NCI-H748 treated with DMSO at 0.1 percent for 48 hours (cell line): ENCODE measurements at places on chromosomes 5 and 9.

DNA sequence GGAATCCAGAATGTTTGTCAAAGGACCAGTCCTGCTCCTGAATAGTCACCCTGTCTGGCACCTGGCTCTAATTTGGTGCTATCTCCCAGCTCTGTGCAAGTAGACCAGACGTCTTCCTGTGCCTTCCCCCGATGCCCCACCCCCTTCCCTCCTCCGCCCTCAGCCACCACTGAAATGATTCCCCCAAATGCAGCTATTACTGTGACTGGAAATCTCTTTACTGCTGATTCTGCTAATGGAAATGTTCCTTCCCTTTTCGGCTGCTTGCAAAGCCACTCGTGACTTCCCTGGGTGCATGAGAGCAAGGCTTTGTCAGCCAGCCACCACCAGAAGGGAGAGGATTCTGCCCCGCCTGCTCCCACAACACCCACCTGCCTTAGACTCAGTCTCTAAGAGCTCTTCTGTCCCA is 11.4 kb downstream of the ASTN2 start:
- peak; percentile 59 for DNase-seq

DNA sequence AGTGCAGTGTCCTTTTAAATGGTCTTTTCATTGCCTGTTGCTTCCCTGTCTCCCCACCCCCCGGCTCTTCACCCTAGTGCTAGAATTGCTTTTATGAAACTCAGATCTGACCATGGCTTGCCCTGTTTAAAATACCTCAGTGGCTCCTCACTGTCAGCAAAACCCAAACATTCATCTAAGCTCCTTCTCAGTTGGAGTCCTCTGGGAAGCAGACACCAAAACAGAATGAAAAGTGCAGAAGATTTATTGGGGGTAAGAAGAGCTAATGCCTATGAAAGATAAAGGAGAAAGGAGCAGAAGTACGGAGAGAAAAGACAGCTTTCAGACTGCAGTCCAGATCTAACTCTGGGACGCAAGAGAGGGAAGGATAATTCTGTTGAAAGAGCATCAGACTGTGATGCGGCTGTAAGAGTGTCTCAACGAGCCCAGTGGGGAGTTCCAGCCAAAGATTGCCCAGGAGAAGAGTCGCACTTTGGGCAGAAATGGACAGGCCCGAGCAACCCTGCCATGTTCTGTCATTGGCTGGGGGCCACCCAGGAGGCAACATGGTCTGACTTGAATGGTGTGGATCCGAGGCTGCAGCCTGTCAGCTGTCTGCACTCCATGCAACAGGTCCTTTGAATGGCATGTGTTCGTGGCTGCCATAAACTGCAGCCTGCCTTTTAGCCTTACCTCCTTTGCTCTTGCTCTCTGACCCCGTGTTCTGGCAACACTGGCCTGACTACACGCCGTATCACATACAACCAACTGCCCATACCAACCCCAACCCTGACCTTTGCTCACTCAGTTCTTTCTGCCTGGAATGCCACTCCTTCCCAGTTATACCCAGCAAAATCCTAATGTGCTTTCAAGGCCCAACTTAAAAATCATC is 55.9 kb downstream of the IRF1 start:
- DNase-seq: no peak

GRCh38 chr9:75131700-75132099 is 43.4 kb downstream of the OSTF1 start:
- DNase-seq: no peak

DNA sequence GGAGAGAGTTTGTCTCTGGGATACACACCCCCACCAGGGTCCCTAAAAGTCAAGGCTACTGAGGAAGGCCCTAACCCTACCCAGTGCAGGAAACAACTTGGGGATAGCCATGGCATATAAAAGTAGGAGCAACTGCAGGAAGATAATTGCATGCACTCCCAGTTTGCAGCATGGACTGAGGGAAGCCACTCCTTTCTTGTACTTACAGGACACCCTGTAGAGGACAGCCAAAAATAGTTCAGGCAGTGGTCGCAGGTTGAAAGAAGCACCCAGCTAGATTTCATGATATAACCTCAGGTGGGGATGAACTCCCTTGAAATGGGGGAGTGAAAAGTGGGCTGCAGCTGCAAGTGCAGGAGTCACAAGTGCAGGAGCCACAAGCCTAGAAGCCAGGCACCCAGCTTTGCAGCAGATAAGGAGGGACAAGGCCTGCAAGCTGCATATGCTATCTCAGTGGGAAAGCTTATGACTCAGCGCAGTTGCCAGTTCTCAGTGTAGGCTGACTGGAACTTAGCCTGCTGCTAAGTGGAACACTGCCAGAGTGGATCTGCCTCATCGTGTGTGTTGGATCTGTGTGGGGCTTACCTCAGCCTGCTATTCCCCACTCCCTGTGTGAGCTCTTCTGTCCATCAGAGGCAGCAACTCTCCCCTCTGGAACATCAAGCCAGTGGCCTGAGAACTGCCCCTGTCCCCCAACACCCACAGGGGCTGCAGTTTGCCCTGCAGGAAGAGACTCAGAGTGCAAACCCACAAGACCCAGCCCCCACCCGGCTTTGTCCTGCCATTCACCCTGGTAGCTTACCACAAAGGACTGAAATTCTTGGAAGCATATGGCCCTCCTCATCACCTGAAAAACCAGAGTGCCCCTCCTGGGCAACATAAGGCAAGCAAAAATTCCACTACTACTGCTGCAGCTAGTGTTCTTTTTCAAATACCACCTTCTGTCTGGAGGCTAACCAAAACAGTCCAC is 42.7 kb downstream of the CYLC2 start:
- no peak for DNase-seq

GRCh38 chr9:95007226-95007869 is 280.8 kb downstream of the AOPEP start:
- DNase-seq: no peak

DNA sequence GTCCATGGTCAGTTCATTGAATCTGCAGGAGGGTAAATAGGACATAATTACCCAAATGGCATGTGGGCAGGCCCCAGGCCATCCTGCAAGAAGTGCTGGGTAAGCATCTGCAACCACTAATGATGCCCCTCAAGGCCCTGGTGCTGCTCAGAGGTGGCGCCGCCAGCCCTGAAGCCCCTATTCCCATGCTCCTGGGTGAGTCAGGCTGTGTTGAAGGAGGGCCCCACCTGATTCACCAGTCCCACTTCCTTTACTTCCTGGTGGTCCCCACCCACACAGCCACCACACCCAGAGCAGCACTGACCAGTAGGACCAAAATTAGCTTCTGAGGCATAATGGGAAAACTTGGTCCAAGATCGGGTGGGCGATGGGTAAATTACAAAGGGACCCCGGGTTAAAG is 120.4 kb upstream of the SPRY4 start:
- DNase-seq: no peak

GRCh38 chr5:56161927-56162326 is 71.2 kb downstream of the ANKRD55 start:
- no peak for DNase-seq

- DNase-seq: no peak
These were observed 2051.0 kb downstream of the EFNA5 start for GRCh38 chr5:105619725-105620124.

DNA sequence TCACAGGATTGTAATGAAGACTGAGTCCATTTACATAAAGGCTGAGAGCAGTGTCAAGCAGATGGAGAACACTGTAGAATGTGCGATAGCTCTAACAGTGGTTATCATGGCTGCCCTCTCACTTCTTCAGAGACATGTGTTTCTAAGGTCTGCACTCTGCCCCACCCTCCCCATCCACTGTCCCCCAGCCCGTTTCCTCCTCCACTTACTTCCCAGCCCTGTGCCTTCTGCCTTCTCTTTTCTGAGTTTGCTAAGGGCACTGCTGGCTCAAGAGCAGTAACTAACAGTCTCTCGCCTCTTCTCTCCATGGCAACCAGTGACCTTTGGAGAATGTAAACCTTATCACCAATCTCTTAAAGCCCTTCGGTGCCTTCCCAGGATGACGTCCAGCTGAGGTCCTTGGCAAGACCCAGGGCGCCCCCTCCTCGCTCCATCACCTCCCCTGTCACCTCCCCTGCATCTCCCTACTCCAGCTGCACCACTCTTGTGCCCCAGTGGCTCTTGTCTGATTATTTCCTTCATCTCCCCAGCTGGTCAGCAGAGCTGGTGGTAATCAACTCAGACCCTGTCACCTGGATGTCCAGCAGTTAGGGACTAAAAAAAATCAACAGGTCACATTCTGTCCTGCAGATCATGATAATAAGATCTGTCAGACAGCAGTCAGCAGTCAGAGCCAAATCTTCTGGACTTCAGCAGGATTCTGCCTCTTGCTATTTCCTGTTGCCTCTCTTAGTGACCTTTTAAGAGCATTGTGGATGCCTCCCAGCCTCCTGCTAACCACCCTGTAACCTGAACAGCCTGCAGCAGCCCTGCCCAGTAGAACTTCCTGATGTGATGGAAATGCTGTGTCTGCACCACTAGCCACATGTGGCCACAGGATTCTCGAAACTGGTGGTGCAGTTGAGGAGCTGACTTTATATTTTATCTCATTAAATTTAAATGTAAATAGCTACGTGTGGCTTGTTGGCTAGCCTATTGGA is 9.0 kb downstream of the FXN start:
- DNase-seq: no peak

GRCh38 chr5:148717668-148718067 is 63.3 kb upstream of the HTR4 start:
- no peak for DNase-seq

DNA sequence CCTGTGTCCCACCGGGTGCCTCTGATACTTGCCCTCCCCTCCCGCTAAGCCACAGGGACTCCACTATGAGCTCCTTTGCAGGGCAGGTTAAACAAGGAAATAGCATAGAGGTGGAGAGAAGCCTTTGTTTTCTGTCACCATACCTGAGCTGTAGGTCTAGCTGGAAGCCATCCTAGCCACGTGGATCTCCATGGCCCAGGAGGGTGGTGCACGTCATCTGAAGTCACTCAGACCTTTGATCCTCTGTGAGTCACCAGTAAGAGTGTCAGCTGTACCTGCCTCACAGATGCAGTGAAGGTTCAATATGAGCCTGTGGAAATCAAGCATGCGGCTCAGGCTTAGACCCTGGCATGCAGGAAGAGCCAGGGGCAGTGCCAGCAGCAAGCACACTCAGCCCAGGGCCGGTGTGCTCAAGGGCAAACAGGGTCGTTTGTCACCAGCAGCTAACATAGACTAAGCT is 55.1 kb downstream of the ASS1 start:
- DNase-seq: no peak
